ENCODE measurements at places on chromosomes 6 and 20.

GRCh38 chr20:40225596-40225995 lies 463.4 kb downstream of the MAFB start:
- no peak for DNase-seq

GRCh38 chr6:13131935-13132661 lies 196.2 kb downstream of the TBC1D7 start:
- no peak for DNase-seq

DNA sequence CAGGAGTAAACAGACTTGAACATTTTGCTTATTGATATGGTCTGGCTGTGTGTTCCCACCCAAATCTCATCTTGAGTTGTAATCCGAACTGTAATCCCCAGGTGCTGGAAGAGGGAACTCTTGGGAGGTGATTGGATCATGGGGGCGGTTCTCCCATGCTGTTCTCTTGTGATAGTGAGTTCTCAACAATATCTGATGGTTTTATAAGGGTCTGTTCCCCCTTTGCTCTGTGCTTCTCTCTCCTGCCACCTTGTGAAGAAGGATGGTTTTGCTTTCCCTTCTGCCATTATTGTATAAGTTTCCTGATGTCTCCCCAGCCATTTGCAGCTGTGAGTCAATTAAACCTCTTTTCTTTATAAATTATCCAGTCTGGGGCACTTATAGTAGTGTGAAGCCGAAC lies 40.0 kb downstream of the MYLIP start:
- no peak for DNase-seq

DNA sequence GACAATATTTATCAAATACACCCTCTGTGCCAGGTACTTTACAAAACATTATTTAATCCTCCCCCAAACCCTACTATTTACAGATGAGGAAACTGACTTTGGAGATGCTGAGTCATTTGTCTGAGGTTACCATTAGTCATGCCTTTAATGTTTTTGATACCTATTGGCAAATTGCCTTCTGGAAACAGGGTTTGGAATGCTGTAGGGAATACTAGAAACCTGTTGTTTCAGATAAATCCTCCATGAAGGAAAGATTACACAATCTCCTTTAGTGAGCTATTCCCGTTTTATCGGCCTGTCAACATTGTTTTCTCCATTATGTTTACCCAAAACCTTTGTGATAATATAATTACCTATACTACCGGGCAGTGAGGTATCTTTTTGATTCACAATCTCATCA lies 93.6 kb upstream of the ADGRF1 start:
- DNase-seq = no peak

DNA sequence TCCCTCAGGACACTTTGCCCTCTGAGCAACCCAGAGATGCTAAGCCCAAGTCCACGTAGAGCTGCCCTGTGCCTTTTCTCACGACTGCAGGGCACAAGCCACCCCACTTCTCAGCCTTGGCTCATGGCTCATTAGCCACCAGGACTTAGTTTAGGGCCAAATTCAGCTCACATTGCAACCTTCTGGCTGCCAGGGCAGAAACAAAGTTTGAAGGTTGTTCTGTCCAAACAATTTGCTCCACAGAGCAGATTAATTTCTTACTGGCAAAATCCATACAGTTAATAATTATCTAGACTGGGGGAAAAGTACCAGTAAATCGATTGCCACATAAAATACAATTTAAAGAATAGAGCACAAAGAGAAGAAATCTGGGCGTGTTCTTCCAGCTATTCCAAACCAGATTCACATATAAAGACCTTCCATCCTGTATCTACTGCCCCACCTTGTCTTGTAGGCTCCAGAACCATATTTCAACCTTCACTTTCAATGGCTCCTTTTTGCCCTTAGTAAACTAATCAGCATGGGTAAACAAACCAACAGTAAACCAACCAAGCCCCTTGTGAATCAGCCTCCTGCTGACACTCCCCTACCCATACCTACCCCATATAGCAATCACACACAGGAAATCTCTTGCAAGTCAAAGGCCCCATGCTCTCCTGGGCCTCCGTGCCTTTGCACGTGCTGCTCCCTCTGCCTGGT lies 101.9 kb downstream of the QRSL1 start:
- no peak for DNase-seq

DNA sequence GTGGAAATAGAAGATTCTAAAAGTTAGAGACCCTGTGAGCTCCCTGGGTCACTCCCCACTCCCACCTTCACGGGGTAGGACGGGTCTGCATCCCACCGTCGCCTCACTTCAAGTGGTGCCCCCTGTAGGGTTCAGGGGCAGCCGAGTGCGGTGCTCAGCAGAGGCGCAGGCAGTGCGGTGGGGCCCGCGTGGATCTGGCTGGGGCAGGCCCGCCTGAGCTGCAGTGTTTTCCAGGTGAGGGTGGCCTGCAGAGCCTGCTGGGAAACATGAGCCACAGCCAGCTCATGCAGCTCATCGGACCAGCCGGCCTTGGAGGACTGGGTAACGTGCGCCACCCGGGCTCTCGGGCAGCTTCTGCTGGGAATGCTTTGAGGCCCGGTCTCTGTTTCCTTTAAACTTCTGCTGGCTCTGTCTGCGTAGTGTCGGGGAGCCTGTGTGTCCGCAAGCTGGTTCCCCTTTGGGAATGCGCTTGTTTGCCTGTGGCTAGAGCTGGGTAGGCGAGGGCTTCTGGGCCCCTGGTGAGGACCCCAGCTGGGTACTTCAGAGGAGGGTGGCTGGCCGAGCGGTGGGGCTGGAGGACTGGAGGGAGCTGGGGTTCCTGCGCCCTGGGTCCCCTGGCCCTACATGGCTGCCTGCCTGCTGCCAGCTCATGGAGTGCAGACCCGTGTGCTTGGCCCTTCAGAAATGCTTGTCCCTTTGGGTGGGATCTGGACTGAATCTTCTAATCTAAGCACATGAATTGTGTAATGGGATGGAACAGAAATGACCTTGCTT lies 3.8 kb downstream of the ADRM1 start:
- no peak for DNase-seq

- no peak for DNase-seq
Measured at GRCh38 chr6:162119341-162119740, 608.2 kb downstream of the PRKN start.

DNA sequence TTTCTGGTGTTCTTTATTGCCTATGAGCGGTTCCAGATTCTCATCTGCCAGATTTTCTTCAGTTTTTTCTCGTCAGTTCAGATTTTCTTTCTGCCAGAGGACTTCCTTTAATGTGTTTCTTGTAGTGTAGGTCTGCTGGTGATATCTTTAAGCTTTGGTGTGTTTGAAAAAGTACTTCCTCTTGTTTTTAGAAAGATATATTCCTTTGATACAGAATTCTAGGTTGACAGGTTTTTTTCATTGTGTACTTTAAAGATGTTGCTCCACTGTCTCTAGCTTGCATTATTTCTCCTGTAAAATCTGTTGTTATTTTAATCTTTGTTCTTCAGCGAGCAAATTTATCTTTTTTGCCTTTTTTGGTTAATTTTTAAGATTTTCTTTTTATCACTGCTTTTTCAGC lies 36.9 kb downstream of the ASXL1 start:
- no peak for DNase-seq

Data from stimulated activated CD8-positive, alpha-beta memory T cell treated with anti-CD3 and anti-CD28 coated beads, Interleukin-4, amount 100 ng/mL, for 4 hours (primary cell).